ENCODE measurements at places on chromosomes 3 and 15.
A peak's percentile ranks its signal among the peaks of the same experiment; 100 is the strongest.

- peak; percentile 87 for DNase-seq
Observed at GRCh38 chr3:169085827-169086226, 577.7 kb downstream of the MECOM start.

DNA sequence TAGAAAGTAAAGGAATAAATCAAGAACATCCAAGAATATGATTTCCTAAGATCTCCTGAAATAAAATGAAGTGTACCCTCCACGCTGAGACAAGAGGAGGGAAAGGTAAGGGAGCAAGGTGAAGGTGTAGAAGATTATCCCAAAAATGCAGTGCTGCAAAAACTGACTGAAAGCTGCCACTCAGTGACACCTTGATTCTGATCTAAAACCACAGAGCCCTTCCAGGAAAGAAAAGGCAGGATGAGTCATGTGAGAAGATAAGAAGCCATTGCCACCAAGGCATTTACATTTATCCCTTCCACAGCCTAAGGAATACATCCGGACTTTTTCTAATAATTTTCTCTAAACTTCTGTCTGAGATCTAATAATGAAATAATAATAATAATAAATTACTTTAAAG, 49.9 kb downstream of the IGSF11 start:
- DNase-seq, result no peak

DNA sequence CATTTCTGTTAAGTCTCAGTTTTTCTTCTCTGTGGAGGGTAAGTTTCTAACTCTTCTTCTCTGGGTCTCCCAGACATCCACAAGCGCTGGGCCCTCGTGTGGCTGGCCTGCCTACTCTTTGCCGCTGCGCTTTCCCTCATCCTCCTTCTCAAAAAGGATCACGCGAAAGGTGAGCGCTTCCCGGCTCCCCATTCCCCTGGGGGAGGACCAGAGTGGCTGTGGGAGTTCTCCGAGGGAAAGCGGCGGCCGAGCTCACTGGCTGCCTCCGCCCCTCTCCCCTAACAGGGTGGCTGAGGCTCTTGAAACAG, 1.1 kb upstream of the CRELD1 start:
- DNase-seq, result no peak

DNA sequence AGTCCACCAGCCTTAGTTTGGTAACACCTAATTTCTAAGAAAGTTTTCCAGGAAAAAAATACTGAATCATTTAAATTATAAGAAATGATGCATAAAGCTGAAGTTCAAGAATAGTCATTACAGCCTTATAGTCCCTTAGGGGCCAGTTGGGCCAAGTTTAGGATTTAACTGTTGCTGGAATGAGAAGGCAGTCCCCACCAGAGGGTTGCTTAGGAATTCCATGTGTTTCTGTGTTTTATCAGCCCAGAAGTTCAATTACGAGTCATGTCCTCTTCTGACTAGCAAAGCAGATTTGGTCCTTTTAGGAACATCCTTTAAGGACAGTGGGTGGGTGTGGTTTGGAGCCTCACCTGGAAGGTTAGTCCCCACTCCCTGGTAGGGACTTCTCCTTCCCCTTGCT, 57.0 kb upstream of the NR2E3 start:
- peak; percentile 88 for DNase-seq

- no peak for DNase-seq
Observed at GRCh38 chr3:3951071-3951470, 151.8 kb downstream of the LRRN1 start.

DNA sequence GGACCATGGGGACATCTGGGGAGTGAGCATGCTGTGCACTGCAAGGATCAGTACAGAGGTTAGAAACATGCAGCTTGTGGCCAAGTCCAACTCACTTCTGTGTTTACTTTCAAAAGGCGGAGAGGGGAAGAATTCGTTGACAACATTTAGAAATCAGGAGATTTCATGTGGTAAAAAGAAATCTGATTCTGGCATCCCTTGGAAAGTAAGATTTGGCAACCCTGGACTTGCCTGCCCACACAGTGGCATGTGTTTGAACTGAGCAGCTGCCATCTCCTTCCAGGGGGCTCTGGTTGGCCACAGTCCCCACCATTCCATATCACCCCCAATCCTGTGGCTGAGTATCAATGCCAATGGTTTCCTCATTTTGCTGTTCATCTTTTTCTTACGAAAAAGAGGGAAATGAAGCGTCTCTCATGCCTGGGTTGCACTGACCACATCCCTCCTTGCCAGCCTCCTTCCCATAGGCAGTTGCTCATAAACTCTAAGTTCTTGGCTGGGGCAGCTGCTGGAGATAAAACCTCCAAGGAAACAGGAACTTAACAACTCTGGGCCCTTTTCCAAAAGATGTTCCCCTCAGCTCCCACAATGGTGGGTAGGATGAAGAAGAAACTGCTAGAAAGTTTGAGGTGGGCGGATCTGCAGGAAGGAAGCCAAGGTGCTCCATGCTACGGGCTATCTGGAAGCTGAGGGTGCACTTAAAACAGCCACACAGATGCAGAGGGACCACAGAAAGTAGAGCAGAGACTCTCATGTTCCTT, 29.2 kb downstream of the SLC6A11 start:
- no peak for DNase-seq

- DNase-seq, result no peak
Observed at GRCh38 chr15:89824607-89824867, 9.9 kb upstream of the ANPEP start.

DNA sequence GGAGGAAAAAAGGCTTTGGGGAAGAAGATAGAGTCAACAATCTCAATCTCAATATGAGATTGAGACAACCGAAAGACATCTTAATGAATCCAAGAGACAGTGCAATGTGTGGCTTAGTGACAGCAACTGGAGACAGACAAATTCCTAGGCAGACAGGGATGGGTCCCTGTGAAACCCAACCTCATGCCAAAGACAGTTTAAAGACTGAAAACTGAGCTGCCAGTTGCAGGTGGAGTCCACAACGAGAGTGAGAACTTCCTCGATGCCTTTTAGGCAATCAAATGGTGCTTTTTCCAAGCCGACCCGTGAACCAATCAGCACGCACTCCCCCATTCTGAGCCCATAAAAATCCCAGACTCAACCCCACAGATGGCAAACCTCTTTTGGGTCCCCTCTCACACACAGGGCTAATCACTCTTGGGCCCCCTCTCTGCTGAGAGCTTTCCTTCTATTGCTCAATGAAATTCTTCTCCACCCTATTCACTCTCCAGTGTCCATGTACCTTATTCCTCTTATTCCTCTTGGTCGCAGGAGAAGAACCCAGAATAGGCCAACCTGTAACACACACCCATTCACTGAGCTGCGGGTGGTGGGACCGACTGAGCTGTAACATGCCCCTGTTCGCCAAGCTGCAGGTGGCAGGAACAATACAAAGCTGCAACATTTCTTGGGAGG, 34.8 kb downstream of the ZMAT3 start:
- DNase-seq, result no peak

- DNase-seq, result peak; percentile 60
Observed at GRCh38 chr3:63960048-63960711, 48.0 kb upstream of the SCAANT1 start.

GRCh38 chr3:167908746-167909503, 173.4 kb downstream of the SERPINI1 start:
- DNase-seq, result no peak

DNA sequence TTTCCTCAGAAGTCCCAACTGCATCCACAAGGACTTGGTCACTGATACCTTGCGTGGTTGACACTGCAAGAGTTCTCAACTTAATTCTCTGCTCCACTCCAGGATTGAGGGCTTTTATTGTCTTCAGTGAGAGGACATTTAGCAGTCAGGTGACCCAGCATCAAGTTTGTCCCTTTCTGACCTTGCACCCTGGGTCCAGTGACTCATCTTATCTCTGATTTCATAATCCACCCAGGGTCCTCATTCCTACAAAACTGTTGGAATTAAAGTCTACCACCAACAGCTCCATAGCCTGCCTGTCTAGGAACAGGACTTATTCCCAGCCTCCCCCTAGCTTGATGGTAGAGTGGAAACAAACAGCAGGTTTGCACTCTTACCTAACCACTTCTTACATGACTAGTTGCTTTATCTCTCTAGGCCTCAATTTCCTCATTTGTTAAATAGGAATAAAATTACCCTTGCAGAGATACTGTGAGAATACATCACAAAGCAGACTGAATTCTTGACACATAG, 151.3 kb upstream of the LPP start:
- no peak for DNase-seq

DNA sequence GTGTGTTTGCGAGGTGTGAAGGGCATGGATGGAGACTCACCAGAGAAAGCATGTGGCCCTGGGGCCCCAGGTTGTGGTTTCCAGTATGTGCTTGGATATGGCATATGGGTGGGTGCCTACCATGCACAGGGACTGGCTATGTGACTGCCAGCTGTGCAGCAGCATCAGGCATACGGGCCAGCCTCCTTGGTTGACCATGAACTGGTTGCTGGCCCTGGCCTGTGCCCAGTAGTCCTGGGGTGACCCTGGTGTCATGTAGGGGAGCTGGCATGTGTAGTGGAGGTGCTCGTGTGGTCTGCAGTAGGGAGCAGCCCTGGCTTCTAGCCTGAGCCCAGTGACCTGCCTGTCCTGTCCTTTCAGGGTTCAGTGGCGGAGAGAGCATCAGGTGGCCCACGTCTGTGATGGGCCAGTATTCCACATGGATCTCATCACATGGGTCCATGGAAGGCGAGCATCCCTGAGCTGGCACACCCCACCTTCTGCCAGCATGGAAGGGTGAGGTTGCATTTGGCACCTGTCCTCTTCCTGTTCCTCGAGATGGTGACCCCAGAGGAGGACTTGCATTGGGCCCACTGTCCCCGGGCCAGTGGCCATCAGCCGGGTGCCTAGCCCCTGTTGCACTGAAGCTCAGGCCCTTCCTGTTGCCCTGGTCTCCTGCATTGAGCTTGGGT, 228.9 kb downstream of the SNRPN start:
- no peak for DNase-seq

- DNase-seq, result no peak
Observed at GRCh38 chr3:108041253-108041652, 49.6 kb downstream of the CD47 start.

- DNase-seq, result no peak
Observed at GRCh38 chr3:50157827-50158529, 2.9 kb downstream of the SEMA3F start.

DNA sequence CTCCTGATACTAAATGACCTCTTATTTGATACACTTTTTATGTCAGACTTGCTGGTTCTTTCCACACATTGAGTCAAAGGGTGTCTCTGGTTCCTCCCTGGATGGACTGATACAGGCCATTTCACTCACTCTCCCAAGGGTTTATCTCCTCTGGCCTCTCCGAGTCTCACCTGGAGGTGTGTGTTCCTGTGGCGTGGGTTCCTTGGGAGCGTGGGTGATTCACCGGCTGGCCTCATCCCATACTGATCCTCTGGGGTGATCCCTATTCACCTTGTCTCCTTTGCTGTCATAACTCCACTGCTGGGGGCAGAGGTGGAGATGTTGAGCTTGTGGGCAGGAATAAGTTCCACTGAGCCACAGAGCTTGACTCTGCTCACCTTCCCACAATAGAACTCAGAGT, 61.1 kb downstream of the ST6GAL1 start:
- no peak for DNase-seq

DNA sequence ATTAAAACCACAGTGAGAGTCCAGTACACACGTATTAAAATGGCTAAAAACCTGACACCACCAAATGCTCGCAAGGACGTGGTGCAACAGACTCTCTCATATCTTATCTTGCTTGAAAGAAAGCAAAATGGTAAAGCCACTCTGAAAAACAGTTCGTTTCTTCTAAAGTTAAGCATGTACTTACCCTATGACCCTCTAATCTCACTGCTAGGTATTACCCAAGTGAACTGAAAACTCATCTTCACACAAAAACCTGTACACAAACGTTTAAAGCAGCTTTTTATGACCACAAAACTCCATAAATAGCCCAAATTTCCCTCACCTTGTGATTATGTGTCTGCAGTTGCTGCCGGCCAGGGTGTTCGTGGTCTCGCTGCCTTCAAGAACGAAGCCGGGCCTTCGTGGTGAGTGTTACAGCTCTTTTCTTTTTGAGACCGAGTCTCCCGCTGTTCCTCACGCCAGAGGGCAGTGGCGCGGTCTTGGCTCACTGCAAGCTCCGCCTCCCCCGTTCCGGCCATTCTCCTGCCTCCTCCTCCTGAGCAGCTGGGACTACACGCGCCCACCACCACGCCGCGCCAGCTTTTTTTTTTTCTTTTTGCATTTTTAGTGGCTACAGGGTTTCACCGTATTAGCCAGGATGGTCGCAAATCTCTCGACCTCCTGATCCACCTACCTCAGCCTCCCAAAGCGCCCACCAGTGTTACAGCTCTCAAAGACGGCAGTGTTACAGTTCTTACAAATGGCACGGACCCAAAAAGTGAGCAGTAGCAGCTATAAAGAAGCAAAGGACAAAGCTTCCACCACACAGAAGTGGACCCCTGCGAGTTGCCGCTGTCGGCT, 165.4 kb downstream of the TJP1 start:
- DNase-seq, result peak; percentile 14

- DNase-seq, result peak; percentile 33
Observed at GRCh38 chr3:114034787-114035545, 21.4 kb downstream of the CCDC191 start.

DNA sequence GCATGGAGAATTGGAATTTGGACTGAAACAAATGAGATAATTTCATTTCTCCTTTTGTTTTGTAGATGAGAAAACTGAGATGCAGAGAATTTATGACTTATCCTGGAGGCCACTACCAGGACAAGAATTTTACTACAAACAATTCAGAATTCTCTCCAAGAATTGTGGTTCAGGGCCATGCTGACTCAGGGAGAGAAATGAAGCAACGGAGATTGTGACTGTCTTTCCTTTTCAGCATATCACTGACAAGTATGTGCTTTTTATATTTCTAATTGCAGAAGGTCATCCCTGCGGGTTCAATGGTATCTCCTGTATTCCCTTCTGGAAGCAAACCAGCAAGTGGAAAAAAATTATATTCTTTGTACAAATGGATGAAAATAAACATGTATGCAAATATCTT, 170.8 kb upstream of the MITF start:
- DNase-seq, result peak; percentile 51

DNA sequence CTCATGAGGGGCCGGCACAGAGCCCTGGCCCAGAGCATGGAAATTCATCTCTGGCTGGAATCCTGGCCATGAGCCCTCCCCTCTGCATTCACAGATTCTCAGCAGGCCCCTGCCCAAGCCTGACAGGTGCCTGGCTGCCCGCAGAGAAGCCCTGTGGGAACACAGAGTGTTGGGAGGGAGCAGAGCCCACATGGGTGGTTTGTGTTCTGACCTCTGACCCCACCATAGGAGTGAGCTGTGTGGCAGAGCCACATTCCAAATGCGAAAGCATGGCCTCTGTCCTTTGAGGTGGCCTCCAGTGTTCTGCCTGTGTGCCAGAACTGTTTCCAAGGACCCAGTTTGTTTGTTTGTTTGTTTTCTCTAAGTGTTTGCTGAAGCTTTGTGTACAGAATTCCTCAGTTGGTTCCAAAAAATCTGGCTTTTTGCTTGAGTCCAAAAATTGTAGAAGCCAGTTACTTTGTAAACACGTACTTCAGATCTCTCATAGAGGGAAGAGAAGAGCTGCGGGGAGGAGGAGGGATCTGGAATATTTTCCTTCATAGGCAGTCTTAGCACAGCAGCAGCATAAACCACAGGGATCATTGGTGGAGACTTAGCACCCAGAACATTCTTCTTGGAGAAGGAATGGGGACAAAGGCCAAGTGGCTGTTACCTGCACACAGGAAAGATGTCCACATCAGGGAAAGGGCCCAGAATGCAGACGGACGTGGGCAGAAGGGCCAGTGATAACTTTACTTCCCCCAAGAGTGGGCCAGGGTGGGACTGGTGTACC, 36.0 kb downstream of the GRAMD2A start:
- DNase-seq, result no peak
